Endothelial cell of umbilical vein (primary cell): ENCODE measurements at places on chromosomes 7 and 10. TPM values are rescaled to one million over a fixed set of nuclear protein-coding genes. Genes with fewer than 3 reads are reported as not detected.

SUMF2 gene
- total RNA-seq, result 107 and 110 TPM in 2 replicates

- DNase-seq, result no peak
Measured at GRCh38 chr7:135763261-135763660, 14.6 kb upstream of the FAM180A start.

DNA sequence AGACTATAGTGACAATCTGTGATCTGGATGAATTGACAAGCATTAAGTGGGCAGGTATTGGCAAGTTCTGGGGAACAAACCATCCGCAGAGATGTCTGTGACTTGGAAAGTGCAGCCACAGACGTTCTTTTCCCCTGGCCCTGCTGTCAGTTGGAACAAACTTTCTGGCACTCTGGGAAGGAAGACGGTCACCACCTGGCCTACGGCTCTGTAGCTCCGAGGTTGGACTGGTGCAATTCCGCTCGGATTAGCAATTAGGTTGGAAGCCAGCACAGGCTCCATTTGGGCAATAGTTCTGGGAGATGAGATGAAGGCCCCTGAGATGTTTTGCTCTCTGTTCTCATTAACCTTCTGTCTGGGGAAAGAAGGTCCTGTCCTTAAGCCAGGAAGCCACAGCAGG is 437.5 kb downstream of the CALN1 start:
- no peak for DNase-seq

- DNase-seq, result no peak
Measured at GRCh38 chr7:130458257-130458656, 17.4 kb upstream of the CEP41 start.

ANKRD61 gene
- 0.35 and 0.53 TPM in 2 replicates for total RNA-seq

MRPS24 gene
- 105 and 110 TPM in 2 replicates for total RNA-seq

GRCh38 chr10:17375936-17376584 is 78.3 kb downstream of the ST8SIA6 start:
- DNase-seq, result peak; percentile 2

DNA sequence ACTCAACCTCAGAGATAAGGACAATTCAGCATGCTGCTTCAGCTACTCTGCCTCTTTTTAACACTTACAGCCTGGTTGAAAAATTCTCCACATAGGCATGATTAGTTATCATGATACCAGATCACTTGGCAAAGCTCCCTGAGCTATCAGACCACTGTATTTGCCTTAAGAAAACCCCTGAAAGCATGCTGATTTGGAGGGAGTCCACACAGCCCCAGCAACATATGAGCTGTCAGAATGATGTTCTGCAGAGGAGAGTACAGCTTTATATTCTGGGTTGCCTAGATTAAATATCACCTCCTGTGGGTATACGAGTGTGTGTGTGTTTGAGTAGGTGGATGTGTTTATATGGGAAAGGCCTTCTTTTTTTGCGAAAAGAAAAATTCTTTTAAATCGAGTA is 170.2 kb upstream of the CHRM2 start:
- no peak for DNase-seq

DNA sequence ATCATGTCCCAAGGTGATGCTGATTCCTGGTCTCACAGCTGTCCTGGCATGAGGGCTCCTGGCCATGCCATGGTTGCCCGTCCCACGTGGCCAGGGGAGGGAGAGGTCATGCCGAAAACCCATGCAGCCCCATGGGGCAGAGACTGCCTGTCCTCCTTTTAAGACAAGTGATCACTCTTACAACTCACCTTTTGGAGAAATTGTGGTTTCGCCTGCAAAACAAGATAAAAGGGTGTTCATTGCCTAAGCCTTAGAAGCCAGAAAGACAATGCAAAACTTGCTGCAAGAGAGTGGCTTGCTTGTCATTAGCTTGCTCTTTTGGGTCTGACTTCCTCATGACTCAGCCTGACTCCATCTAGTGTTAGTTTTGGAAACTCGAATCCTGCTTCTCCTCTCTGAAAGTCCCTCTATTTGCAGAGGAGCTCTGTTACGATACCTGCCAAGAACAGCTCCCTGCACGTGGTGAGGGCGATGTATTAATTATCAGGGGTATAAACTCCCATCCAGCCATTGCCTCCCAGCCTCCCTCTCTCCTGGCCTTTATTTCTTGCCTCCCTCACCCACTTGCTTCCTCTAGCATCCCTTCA is 26.7 kb downstream of the TMEM273 start:
- DNase-seq, result peak; percentile 7

DNA sequence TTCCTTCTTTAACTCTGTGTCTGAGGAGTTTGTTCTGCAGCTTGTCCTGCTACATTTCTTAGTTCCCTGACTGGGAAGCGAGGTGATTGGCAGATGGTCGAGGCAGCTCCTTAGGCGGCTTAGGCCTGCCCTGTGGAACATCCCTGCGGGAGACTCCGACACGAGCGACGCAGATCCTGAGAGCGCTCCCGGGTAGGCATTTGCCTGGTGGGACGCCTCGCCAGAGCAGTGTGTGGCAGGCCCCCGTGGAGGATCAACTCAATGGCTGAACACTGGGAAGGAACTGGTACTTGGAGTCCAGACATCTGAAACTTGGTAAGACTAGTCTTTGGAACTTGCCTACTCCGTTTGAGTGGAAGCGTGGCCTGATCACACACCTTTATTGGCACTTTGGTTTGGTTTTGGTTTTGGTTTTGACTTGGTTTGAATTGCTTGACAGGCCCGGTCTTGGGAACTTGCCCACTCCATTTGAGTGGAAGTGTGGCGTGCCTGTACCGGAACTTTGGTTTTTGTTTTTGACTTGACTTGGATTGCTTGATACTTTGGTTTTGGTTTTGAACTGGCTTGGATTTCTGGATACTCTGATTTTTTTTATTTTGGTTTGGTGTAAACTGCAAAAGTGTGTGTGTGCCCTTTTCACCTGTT is 42.6 kb downstream of the MAP3K8 start:
- no peak for DNase-seq

ELMO1 gene
- 23.5 and 30.6 TPM in 2 replicates for total RNA-seq

DNA sequence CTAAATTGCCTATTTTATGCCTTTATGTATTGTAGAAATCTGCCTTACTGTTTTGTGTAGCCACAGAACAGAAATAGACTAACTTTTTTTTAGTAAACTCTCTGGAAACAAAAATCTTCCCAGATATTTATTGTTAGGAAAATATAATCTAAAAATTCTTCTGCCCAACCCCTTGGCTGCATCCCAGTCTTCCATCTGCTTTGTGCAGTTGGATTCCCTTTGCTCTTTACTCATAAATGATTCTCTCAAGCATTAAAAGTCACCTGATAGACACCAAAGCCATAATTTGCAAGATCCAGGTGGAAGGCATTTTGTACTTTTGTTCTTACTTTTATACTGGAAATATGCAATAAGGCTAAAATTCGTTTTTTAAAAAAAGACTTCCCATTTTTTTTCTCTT is 6.1 kb upstream of the CAV2 start:
- no peak for DNase-seq

GRCh38 chr7:128831178-128831993 is 1.2 kb downstream of the FLNC start:
- DNase-seq, result peak; percentile 65

DNA sequence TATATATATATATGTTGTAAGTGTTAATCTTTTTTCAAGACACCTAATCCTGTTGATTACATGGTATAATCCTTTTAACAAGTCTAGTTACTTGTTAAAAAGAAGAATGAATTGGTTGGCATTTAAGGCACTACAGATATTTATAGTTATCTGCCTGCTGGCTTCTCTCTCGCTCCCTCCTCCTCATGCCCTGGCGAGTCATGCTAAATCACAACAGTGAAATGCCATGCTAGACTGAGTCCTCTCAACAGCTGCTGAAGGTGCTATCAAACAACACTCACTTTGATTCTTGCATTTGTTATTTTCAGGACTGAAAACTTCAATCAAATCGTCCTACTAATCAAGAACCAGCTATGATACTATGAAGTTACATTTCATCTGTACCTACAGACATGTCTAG is 15.4 kb downstream of the NRAP start:
- no peak for DNase-seq

GRCh38 chr10:102629661-102630614 is 14.3 kb upstream of the TRIM8 start:
- peak; percentile 50 for DNase-seq

GPR146 gene
- 11.7 and 18.5 TPM in 2 replicates for total RNA-seq

DNA sequence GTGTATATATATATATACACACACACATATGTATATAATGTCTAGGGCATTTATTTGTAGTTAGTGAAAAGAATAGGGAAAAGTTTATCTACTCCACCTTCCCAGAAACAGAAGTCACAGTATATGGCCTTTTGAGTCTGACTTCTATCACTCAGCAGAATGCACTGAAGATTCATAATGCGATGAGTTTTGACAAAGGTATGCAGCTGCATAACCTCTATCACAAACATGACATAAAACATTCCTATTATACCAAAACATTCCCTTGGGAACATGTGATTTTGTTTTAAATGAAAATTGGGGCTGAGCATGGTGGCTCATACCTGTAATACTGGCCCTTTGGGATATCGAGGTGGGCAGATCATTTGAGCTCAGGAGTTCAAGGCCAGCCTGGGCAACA is 137.3 kb upstream of the EEPD1 start:
- DNase-seq, result no peak

DNA sequence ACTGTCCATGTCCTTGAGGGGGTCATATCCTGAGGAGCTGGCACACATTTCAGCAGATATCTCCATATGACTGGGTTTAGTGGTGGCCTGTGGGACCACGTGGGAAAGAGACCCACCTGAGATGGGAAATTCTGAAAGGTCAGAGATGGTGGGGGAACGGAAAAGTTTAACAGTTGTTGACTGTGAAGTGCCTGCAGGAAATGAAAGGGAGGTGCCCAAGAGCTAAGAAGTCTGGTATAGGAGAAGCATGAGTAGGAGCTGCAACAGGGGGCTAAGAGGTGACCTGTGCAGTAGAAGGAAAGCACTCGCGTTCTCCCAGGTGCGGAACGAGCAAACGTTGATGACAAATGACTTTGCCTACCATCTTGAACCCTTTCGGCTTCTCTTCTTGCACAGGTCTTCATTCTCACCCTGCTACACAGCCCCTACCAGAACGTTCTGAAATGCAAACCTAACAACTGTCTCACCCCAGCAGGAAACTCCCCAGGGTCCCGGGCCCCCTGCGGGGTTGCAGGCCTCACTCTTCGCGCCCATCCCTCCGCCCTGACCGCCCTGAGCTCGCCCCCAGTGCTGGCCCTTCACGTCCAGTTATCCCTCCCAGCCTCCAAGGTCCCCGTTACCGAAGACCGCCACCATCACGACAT is 9.8 kb upstream of the FXYD4 start:
- no peak for DNase-seq

PRLHR gene
- not detected in 2 replicates for total RNA-seq

- DNase-seq, result peak; percentile 62
Measured at GRCh38 chr7:82605247-82605864, 161.8 kb upstream of the CACNA2D1 start.

GRCh38 chr7:157827045-157827862 is 490.4 kb downstream of the DNAJB6 start:
- no peak for DNase-seq

DNA sequence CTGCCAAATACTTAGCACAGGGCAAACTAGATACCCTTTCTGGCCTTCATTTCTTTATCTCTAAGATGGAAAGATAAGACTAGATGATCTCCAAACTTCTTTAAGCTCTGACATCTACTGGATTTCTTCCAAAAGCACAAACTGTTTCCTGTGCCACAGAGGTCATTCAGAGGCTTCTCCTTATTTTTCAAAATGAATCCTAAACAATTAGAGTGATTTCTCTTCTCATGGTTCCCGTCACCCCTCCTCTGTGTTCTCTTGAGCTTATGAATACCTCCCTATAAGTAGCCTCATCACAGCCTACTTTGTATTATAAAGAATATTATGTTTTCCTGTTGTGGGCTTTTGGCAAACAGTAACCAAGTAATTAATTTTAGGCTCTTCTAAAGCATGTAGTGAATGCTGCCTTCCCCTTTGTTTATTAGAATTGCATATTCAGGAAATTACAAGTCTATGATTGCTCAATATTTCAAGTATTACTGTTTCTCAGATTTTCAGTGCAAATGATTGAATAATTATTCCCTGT is 179.5 kb downstream of the REEP3 start:
- peak; percentile 63 for DNase-seq

- DNase-seq, result peak; percentile 72
Measured at GRCh38 chr10:97708976-97709946, 4.3 kb upstream of the MARVELD1 start.

- no peak for DNase-seq
Measured at GRCh38 chr7:126716321-126716720, 536.4 kb downstream of the GRM8 start.

NEUROG3 gene
- total RNA-seq, result not detected in 2 replicates

DNA sequence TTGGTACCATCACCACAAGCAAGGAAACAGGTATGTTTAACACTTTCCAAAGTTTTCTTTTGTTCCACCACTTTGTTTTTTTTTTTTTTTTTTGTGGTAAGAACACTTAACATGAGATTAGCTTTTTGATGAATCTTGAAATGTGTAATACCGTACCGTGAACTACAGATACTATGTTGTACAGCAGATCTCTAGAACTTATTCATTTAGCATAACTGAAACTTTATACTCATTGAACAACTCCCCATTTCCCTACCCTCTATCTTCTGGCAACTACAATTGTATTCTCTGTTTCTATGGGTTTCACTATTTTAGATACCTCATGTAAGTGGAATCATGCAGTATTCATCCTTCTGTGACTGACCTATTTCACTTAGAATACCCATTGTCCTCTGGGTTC is 162.7 kb upstream of the ITGB1 start:
- DNase-seq, result no peak

GRCh38 chr10:18157881-18158280 is 17.7 kb downstream of the CACNB2 start:
- no peak for DNase-seq

DNA sequence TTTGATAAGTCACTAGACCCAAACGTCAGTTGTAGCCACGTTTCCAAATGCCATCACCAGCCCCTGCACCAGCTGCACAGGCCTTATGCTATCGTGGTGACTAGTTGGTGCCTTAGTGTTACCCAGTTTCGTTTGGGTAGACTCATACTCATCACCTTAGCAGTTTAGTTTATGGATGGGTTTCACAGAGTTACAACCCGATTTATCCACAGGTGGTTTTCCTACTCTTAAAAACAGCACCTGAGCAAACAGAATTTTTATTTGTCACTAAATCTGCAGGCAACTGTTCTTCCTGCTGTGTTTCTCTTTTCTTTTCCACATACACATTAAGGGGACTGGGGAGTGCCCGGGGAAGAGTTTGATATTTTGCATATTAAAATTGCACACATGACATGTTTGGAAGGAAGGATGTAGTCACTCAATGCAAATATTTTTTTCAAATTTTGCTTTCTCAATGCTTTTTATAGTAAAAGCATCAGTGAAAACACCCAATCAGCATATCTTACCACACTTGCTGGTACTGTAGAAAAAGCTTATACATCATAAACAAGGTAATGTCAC is 41.6 kb downstream of the PDSS1 start:
- DNase-seq, result no peak

CAV2 gene
- 146 and 179 TPM in 2 replicates for total RNA-seq

- no peak for DNase-seq
Measured at GRCh38 chr7:1968397-1969111, 264.2 kb downstream of the MAD1L1 start.

GRCh38 chr7:69982197-69982596 is 383.9 kb downstream of the AUTS2 start:
- no peak for DNase-seq

C10orf67 gene
- total RNA-seq, result not detected in 2 replicates

BCAP29 gene
- total RNA-seq, result 162 and 175 TPM in 2 replicates
